Stimulated activated CD8-positive, alpha-beta memory T cell treated with anti-CD3 and anti-CD28 coated beads, Interleukin-2, amount 100 ng/mL, for 1 hour (primary cell): ENCODE measurements at places on chromosomes 1 and 21.
A peak's percentile ranks its signal among the peaks of the same experiment; 100 is the strongest.

- DNase-seq = no peak
These were observed 56.7 kb downstream of the LRIG2 start for GRCh38 chr1:113129529-113130185.

DNA sequence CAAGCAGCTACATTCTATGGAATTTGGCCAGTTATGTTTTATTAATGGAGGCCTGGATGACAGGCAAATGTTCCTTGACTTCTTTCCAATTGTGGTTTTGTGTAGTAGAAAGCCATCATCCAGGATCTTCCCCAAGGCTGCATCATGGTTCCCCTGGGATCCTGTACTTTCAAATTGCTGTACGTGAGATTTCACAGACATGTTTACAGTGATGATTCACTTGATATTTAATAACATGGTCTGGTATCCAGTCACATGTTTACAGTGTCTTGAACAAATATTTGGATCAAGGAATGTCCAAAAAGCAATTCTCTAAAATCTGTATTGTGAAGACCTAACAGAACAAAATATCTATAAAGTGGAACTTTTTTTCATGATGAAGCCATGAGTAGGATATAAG, 68.3 kb upstream of the ST6GALNAC3 start:
- DNase-seq = no peak

- DNase-seq = no peak
These were observed 1.3 kb upstream of the AKT3 start for GRCh38 chr1:243851257-243851756.

- DNase-seq = no peak
These were observed 2.9 kb downstream of the FLVCR1 start for GRCh38 chr1:212860713-212861581.

DNA sequence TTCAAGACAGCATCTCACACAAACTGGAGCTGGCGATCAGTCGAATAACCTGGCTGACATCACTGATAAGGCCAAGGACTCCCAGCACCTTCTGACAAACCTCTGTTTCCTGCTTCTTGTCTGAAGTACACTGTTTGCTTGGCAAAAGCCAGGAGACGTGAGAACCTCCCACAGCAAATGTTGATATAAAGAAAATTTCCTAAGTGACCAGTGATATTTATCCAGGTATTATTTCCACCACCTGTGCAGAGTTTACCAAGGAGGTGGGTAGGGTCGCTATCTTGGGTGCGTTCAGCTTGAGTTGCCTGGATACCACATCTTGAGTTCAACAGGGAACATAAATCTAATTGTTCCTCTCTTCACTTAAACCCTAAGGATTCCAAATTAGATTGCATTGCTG, 72.9 kb downstream of the SETD4 start:
- DNase-seq = no peak

GRCh38 chr1:228306275-228307217, 98.7 kb downstream of the OBSCN start:
- DNase-seq = no peak

DNA sequence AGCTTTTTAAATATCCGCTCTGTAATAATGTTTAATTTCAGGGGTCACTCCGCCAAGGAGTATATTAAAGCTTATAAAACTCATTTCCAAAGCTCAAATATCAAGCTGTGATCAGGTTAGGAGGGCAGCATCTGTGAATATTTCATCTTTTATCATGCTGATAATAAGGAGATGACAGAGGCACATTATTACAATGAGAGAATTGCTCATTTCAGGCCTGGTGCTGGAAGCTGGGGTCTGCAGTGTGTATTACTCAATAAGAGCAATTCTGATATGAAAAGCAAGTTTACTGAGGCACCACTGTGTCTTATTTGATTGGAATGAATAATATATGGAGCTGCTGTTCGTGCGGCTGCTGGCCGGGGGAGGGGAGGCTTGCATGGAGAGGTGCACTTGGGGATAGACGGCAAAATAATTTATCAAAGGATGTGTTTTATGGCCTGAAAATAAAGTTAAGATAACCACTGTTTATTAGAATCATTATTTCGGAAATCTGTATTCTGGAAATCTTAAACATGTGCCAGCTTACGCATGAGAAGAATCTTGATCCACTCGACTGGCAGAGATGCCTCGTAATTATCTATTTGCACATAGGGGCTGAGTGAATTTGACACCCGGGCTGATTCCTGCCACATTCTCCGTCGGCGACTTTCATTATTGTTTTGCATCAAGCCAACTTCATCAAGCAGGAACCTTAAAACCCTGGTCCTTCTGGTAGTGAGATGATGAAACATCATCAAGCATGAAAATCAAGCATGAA, 173.2 kb downstream of the RRAGC start:
- no peak for DNase-seq

GRCh38 chr21:26769613-26770188, 75.5 kb downstream of the ADAMTS1 start:
- no peak for DNase-seq

GRCh38 chr21:38333301-38334272, 76.8 kb downstream of the KCNJ15 start:
- no peak for DNase-seq

GRCh38 chr1:243587823-243588560, 262.1 kb downstream of the AKT3 start:
- no peak for DNase-seq

- no peak for DNase-seq
These were observed 52.4 kb downstream of the TOR1AIP2 start for GRCh38 chr1:179825206-179825605.

GRCh38 chr1:212484701-212485570, 52.2 kb downstream of the NENF start:
- no peak for DNase-seq

DNA sequence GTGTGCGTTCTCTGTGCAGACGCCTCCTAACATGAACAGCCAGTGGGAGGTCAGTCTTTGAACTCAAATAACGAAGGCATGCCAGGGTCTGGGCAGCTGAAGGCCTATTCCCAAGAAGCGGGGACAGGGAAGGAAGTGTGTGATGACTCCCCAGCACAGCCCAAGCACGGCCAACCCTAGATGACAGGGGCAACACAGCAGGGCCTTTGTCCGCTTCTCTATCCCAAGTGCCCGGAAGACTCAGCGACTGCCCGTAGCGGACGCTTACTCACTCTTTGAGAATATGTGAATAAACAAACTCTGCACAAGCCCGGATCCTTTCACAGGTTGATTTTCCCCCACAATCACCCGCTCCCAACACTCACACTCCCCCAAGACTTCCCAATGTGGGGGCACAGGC, 11.2 kb downstream of the C1orf198 start:
- no peak for DNase-seq

DNA sequence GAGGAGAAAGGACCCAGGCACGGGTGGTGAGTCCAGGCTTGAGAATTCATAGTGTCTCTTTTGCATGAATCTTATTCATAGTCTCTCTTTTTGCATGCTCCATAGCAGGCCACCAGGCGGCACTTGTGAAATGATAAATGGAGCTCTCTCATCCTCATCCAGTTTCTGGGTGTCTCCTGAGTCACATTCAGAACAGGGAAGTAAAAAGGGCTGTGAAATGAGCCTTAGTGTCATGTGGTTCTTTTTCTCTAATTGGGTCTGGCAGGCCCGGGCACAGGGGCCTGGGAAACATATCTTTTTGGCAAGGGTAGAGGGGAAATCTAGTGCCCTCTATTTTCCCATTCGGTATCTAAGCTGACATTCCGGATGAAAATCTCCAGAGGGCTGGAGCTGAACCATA, 19.1 kb upstream of the NCF2 start:
- DNase-seq = no peak

GRCh38 chr1:172108161-172108893, 267.0 kb downstream of the DNM3 start:
- DNase-seq = no peak

DNA sequence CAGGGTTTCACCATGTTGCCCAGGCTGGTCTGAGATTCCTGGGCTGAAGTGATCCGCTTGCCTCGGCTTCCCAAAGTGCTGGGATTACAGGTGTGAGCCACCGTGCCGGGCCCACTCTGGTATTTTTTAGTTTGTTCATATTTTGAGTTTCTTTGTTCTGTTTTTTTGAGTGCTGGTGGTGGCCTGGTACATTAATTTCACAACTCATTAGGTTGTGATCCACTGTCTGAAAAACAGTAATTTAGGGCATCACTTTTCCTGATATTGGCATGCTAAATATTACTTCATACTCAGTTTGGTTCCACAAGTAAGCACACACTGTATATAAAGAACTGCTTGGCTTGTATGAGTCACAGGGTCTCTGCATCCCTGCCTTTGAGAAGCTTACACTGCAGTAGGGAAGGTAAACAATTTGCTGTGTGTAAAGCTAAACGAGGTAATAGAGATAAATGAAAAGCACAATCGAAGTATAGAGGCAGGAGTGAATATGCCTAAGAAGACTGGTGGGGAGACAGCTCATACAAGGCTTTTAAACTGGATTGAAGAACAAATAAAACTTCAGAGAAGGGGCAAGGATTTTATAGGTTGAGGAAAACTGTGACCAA, 7.7 kb downstream of the SNX27 start:
- DNase-seq = no peak

- DNase-seq = no peak
These were observed 47.6 kb upstream of the DMRTB1 start for GRCh38 chr1:53411541-53412152.

- DNase-seq = no peak
These were observed 185.0 kb downstream of the TGFBR3 start for GRCh38 chr1:91700771-91701471.

- peak; percentile 12 for DNase-seq
These were observed 132.9 kb downstream of the SYF2 start for GRCh38 chr1:25099343-25099951.

DNA sequence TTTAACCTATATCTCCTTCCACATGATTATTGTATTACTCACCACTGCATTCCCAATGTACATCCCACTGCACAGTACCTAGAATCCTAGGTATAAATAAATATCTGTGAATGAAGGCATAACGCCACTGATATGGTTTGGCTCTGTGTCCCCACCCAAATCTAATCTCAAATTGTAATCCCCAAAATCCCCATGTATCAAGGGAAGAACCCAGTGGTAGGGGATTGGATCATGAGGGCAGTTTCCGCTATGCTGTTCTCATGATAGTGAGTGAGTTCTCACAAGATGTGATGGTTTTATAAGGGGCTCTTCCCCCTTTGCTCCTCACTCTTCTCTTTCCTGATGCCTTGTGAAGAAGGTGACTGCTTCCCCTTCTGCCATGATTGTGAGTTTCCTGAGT, 599.0 kb upstream of the ADGRL2 start:
- no peak for DNase-seq

GRCh38 chr1:35600593-35600992, 27.5 kb downstream of the TFAP2E start:
- no peak for DNase-seq

GRCh38 chr1:52294580-52294979, 71.4 kb downstream of the CC2D1B start:
- DNase-seq = no peak

DNA sequence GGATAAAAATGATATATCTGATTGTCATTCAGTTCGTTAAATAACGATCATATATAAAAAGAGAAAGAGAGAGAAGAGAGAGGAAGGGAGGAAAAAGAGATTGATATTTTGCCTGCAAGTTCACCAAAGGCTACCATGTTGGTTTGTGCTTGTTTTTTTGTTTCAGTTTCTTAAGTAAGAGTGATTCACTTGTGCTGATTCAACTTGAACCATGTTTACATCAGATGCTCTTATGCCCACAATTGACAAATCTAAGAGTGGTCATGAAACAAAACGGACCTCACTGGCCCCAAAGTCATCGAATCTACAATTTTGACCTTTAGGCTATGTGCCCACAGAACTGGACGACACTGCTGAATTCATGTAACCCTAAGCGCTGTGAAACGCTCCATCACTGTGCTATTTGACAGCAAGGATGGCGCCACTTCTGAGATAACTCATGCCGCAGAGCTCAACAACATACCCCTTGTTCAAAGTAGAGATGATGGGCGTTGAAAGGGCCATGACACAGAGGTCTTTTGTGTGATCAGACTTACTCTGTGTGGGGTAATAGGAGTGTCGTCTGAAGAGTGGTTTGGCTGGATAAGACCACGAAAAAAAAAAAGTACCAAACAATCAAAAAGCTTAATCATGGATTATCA, 481.4 kb downstream of the SETD4 start:
- DNase-seq = no peak
